NCI-H460 (cell line): ENCODE measurements at places on chromosomes 2 and 18. TPM values are rescaled to one million over a fixed set of nuclear protein-coding genes. Genes with fewer than 3 reads are reported as not detected.

GRCh38 chr2:119068154-119068725, 90.3 kb downstream of the C1QL2 start:
- DNase-seq = no peak

- DNase-seq = no peak
These were observed 134.5 kb downstream of the NAPG start for GRCh38 chr18:10660179-10660884.

GRCh38 chr18:12766986-12767433, 64.2 kb downstream of the PSMG2 start:
- DNase-seq = no peak

DNA sequence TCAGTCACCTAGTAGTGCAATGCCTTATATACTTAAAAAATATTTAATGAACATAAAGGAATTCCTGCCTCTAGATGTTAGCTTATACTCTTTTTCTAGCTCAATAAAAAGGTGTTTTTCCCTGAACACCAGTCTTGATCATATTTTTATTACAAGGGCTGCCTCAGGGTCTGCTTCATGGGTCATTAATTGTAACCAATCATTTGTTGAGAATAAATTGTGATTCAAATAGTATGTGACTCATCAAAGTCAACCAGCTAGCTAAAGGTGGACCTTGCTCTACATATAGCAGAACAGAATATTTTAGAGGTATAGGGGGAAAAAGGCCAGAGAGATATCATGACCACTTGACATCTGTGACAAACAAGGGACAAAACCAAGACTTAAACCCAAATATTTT, 114.0 kb downstream of the PIK3C3 start:
- DNase-seq = no peak

GRCh38 chr2:46493971-46494250, 14.5 kb downstream of the TMEM247 start:
- no peak for DNase-seq

The CNGA3 gene
- not detected in 2 replicates for total RNA-seq

The ZNF532 gene
- total RNA-seq = 4.0 and 6.1 TPM in 2 replicates

The RIT2 gene
- not detected in 2 replicates for total RNA-seq

The SLC5A7 gene
- not detected in 2 replicates for total RNA-seq

The PLA2R1 gene
- total RNA-seq = 20.2 and 22.8 TPM in 2 replicates
